ENCODE measurements at places on chromosomes 16 and 17.

DNA sequence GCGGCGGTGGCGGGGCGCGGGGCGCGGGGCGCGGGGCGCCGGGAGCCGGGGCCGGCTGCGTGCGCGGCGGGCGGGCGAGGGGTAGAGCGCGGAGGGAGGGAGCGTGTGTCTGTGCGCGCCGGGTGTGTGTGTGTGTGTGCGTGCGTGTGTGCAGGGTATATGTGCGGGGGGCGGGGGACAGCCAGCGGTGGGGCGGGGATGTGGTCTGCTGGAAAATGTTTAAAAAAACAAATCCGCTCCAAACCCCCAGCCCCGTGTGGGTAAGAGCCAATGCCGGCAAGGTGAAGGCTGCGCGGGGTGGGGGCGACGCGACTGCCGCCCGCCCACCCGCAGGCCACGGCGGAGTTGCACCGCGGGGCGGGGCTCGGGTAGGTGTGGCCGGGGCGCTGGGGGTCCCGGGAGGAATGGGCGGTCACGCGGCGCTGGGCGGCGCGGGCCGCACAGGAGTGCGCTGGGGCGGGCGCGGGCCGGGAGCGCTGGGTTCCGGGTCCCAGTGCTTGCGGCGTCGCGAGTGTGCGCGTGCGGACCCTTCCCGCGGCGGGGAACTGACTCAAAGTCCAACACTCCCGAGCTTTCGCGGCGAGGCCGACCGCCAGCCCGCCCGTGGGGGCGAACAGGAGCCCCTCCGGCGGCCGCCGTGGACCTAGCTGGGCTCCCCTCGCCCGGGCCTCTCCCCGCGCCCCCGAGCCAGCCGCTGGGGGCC lies at the start of gene CYGB:
TSS of gene CYGB (minus strand) at position 132 of the 703 bp plus-strand sequence. CDS start 167 bp downstream, outside the sequence.
- peak; percentile 28 for DNase-seq

- DNase-seq: peak; percentile 88
Observed at GRCh38 chr16:23148513-23149266, 562 bp downstream of the USP31 start.

- DNase-seq: peak; percentile 66
Observed at GRCh38 chr16:85535352-85536072, 77.6 kb upstream of the GSE1 start.

- peak; percentile 41 for DNase-seq
Observed at GRCh38 chr16:7505495-7505894, 172.8 kb downstream of the RBFOX1 start.

DNA sequence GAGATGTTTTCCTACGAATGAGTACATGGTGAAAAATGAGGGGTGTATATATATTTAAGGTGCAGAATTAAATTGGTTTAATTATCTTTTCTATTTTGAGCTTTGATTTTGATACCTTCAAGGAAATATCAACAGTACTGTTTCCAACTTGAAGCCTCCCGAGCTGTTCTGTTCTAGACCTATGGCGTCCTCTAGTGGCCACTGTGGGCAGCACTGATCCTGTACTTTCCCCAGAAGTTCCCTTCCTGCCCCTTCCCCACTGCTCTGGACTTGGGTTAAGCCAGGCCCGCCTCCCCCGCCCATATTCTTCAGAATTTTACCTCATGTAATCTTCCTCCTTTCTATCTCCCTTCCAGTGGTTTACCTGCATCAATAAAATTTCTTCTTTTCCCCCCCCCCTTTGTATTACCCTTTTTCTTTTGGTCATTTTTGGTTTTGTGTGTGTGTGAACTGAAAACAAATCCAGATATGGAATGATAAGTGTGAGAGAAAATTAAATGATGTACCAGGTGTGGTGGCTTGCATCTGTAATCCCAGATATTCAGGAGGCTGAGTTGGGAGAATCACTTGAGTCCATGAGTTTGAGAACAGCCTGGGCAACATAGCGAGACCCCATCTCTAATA lies 1643.5 kb downstream of the TP53TG3F start:
- DNase-seq: no peak

DNA sequence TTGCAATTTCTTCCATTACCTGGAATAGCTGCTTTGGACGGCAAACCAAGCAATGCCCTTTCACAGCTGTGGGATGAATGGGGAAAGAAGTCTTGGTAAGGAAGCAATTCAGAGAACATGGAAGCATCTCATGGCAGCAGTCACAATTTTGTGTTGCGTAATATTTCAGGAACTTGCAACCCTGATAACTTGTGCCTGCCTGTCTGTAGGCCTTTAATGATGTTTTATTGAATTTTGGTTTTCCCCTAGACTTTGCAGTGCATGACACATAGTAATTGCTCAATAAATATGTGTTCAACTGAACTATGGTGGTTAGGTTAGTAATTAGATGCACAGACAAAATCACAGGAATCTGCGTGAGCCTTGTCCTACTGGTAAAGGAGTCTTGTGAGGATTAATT lies 439.5 kb downstream of the WWOX start:
- DNase-seq: no peak

DNA sequence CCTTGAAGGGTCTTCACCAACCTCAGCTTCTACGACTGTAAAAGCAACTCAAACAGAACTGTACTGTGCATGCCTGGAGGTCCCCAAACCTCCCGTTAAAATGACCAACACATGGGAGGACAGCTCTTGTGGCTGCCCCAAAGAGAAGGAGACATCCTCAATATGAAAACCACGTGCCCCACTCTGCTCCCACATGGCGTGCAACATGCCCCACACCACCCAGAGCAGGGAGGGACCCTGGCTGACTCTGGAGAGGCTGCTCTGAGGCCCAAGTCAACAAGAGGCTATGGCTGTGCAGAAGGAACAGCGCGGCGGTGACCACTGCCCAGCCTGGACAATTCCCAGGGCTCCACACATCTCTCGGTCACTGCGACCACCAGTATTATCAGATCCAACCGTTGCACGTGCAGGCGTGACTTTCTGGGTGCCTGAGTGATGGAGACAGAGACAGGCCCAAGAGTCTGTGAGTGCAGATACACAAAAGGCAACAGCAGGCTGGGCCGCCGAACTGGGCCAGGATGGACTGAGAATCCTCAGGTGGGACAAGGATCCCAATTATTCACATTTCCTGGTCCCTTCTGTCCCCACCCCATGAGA lies 1.4 kb downstream of the PLD6 start:
- DNase-seq: no peak
